ENCODE measurements at places on chromosomes 2 and 18.

DNA sequence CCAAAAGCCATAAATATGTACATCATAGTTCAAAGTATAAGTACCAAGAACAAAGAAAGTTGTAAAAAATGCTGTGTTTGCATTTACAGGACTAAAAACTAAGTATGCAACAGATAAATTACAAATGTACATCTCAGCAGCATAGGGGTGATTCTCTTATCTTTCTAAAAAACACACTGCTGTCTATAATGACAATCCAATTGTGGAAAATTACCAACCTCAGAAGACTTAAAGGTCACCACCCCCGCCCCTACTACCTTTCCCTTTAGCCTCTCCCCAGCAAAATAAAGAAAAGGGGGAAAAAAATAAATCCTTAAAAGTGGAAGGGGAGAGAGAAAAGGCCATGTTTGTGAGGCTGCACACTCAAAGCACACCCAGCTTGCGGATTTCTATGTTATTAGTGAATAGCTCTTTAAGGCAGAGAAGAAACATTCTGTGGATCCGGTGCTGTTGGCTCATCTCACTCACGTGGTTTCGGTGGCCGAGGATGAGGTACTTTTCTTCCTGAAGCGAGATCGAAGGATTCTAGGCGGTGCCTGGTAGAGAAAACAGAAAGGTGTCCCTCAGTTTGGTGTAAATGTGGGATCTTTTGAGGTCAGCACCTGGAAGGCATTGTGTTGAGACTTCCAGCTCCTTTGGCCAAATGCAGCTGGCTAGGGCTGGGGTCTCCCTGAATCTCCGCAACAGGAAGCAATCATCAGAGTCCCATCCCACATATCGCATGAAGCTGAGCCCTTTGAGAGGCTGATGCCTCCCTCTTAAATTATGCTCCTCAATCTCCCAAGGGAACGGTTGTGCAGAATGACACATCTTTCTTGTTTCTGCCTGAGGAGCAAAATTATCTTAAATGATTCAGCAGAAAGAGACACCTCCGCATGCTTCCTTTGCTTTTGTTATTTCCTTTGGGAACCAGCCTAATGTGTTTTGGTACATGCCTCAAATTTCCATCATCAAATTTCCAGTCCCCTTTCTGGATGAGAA is 17.6 kb downstream of the MRPL35 start:
- DNase-seq, result no peak

DNA sequence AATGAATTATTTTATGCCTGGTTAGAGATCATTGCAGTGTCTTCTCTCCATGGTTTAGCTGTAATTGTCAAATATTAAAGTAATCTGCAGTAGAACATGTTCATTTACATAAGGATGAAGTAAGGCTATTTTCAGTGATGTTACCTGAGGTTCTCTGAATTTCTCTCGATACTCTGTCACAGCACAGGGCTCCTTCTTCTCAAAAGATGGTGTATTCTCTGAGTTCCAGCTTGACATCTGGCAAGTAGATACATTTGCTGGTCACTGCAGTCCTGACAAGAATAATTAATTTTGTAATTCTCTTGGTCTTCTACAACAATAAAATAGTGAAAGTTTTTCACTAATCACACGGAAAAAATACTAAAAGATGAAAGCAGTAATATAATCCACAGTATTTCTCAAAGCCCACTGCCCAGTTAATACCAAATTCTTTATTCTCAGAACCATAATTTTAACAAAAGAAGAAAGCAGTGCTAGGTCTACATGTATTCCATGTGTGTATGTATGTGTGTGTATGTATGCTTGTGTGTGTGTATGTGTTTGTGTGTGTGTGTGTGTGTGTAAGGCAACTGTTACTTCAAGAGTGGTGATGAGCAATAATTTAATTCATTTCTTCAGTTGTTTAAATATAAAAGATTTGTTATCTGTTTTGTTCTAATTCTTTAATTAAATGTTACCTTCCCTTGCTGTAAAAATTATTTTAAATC is 1165.5 kb upstream of the SLC39A10 start:
- no peak for DNase-seq

GRCh38 chr18:44876024-44876423 is 195.3 kb downstream of the SETBP1 start:
- DNase-seq, result no peak

GRCh38 chr2:112642561-112642960 is 3.2 kb upstream of the SLC20A1 start:
- DNase-seq, result no peak

GRCh38 chr2:239178484-239178883 is 222.3 kb downstream of the HDAC4 start:
- no peak for DNase-seq

DNA sequence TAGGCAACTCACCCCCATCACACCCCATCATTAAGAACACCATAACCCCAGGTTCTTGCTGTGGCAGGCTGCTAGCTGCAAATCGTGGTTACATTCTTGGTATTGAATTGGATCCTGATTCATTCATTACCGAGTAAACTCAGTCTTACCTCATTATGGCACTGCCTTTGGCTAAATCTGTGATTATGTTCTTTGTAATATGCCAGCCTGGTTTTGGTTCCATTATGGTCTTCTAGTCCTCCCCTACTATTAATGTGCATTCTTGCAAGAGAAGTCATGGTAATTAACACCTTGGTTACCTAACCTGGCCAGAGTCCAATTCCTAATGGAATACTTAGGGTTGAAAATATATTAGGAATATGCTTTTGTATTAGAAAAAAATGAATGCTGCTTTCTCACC is 258.9 kb upstream of the APCDD1 start:
- DNase-seq, result no peak

DNA sequence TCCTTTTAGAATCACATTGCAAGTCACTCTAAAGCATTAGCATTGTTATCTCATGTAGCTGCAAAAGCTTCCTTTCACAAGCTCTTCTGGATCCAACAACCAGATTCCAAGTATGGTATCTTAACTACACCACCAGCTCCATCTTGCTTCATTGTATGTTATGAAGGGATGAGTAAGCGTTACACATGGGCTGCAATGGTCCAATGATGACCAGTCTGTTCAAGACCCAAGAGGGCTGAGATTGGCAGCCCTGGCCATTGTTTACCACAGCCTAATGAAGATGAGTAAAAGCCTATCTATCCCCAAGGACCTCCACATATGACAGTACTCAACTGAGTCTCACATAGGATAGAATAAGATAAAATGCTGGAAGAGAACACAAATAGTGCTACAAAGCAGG is 6.3 kb downstream of the CFLAR start:
- DNase-seq, result no peak

DNA sequence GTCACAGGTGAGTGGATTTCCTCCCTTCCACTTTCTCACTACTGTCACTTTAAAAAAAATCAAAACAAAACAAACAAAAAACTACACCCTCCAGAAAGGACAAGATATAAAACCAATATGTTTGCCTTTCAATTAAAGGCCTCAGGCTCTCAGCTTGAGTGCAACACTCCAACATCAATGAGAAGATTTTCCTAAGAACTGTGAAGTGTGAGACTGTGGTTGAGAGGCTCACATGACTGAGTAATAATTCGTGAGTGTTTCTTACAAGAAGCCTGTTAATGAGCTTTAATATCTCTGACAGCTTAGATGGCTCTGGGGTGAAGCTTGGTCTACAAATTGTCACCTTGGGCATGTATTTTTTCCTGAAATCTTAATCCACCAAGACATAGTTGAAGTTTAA is 216.1 kb downstream of the ETAA1 start:
- DNase-seq, result no peak

GRCh38 chr2:227748079-227748478 is 2.4 kb downstream of the SCYGR8 start:
- DNase-seq, result no peak

GRCh38 chr18:63158676-63159291 is 160.8 kb downstream of the BCL2 start:
- DNase-seq, result no peak

GRCh38 chr18:58396966-58397365 is 231.9 kb downstream of the ALPK2 start:
- no peak for DNase-seq

DNA sequence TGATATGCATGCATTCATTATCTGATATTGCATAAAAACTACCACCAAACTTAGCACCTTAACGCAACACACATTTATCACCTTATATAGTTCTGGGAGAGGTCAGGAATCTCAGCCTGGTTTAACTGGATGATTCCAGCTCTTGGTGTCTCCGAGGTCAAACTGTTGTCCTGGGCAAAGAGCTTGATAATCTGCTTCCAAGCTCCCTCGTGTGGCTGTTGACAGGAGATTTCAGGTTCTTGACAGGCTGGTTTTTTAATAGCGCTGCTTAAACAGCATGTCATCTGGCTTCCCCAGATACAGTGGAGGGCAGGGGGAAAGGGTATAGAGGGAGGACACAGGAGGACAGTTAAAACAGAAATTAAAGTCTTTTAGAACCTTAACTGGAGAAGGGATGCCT is 785.0 kb downstream of the CNTNAP5 start:
- no peak for DNase-seq

DNA sequence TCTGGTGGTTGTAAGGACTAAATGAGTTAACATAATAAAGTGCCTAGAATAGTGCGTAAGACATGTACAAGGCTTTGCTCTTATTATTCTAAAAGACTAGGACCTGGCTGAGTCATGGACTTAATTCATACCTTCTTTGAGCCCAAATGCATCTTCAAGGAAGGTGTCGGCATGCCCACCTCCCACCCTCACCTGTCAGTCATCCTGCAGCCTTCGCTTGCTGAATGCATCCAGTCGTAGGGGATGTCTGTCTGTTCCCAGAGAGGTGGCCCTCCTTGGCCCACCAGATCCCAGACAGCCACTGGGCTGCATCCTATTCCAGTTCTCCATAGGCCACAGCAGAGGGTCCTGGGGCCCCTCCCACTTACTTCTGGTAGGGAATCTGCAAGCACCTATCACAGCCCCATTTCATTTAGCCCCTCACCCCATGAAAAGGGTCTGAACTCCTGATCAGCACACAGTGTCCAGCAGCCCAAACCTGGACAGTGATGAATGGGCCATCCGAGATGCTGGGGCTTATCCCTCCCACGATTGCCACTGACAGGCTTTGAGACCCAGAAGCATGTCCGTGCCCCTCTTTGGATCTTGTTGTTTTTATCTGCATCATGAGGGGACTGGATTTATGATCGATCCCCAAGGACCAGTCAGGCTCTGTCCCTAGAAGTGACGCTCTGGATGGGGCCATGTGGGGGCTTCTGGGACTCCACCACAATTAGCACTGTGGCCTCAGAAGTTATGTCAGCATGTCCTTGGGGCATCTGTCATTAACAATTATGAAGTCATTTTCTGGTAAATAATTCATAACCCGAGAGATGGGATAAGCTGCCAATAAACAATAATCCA is 101.1 kb downstream of the KLHL29 start:
- no peak for DNase-seq

Measured in substantia nigra (tissue), 51 donors.